ENCODE measurements at places on chromosomes 7 and 10.

DNA sequence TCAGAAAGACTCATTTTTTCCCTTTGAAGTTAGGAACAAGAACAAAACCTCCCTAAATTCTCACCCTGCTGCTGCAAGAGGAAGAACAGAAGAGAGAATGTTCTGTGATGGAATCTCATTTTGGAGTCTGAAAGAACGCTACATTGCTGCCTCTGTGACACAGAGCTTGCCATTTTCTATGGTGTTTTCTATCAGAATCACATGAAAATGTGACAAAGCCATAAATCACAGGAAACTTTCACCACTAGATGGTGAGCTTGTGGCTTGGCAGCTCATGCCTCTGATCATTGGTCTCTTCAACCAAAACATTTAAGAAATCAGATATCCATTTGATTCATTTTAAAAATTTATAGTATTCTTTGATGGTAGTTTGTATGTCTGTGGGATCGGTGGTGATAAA, 82.9 kb downstream of the CADPS2 start:
- no peak for DNase-seq

GRCh38 chr7:148929176-148929575, 45.1 kb upstream of the EZH2 start:
- DNase-seq = no peak

DNA sequence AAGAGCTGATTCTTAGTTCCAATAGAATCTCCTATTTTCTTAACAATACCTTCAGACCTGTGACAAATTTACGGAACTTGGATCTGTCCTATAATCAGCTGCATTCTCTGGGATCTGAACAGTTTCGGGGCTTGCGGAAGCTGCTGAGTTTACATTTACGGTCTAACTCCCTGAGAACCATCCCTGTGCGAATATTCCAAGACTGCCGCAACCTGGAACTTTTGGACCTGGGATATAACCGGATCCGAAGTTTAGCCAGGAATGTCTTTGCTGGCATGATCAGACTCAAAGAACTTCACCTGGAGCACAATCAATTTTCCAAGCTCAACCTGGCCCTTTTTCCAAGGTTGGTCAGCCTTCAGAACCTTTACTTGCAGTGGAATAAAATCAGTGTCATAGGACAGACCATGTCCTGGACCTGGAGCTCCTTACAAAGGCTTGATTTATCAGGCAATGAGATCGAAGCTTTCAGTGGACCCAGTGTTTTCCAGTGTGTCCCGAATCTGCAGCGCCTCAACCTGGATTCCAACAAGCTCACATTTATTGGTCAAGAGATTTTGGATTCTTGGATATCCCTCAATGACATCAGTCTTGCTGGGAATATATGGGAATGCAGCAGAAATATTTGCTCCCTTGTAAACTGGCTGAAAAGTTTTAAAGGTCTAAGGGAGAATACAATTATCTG, 1.6 kb downstream of the LRRTM3 start:
- DNase-seq = no peak

- no peak for DNase-seq
Measured at GRCh38 chr7:33644489-33644888, 260.9 kb upstream of the BMPER start.

- no peak for DNase-seq
Measured at GRCh38 chr7:44072364-44073231, 7.2 kb upstream of the PGAM2 start.

DNA sequence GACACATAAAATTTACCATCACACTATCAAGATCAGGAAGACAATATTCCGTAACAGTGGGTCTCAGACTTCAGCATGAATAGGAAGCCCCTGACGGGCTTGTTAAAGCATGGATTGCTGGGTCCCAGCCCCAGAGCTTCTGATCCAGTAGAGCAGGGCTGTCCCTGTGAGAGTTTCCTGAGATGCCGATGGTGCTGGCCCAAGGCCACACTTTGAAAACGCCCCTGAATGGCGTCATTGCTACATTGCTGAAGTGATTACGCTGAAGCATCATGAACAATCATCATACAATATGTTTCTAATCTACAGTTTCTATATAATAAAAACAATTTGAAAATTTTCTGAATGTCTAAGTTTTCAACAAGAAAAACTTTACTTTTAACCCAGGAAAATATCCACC, 38.0 kb upstream of the TMEM72 start:
- no peak for DNase-seq

DNA sequence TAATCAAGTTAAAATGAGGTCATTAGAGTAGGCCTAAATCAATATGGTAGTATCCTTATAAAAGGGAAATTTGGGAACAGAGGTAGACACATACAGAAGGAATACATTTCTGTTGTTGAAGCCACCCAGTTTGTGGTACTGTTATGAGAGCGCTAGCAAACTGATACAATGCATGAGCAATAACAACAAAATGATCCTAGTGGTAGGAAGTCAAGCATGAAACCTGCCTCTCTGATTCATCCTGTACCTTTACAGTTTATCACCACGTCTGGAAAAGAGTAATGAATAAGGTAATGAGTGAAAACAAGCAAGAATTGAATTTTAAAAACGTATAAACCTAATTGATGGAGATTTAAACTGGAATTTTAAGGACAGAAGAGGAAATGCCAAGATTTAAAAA, 217.2 kb downstream of the PCLO start:
- DNase-seq = no peak

GRCh38 chr7:137020351-137020750, 151.9 kb downstream of the CHRM2 start:
- no peak for DNase-seq

GRCh38 chr10:107618504-107618994, 454.0 kb upstream of the SORCS1 start:
- no peak for DNase-seq

Measured in stimulated activated CD8-positive, alpha-beta memory T cell treated with anti-CD3 and anti-CD28 coated beads, Interleukin-2, amount 100 ng/mL, for 1 hour (primary cell).